Activated T-helper 1 cell treated with anti-CD3 and anti-CD28 coated beads, Interleukin-12 subunit alpha, Interleukin-12 subunit beta, Interleukin-2, Interleukin-4 antibody, amounts not matched to agents 30 ng/mL and 10 ng/mL and 1 ng/mL, durations not matched to agents 14 hours and 24 hours and 36 hours (primary cell): ENCODE measurements at places on chromosomes 5 and 9. TPM values are rescaled to one million over a fixed set of nuclear protein-coding genes. Genes with fewer than 3 reads are reported as not detected.

The IFNE gene
- total RNA-seq, result not detected in 2 replicates

The SMIM33 gene
- 0.29 and 0.39 TPM in 2 replicates for total RNA-seq

The TXNDC15 gene
- total RNA-seq, result 57.1 and 67.2 TPM in 2 replicates

The PCDHB16 gene
- total RNA-seq, result not detected in 2 replicates

The OCLN gene
- 0.10 and 0.12 TPM in 2 replicates for total RNA-seq

The FREM1 gene
- not detected in 2 replicates for total RNA-seq

The C5orf58 gene
- not detected in 2 replicates for total RNA-seq

The KIF4B gene
- 0.05 TPM in 2 replicates for total RNA-seq

The SLC36A2 gene
- total RNA-seq, result not detected in 2 replicates

The ACTBL2 gene
- total RNA-seq, result not detected in 2 replicates

The RLN2 gene
- total RNA-seq, result 1.1 and 1.5 TPM in 2 replicates

The ZDHHC11B gene
- not detected in 2 replicates for total RNA-seq

The FAM81B gene
- total RNA-seq, result not detected in 2 replicates

The CYLC2 gene
- not detected in 2 replicates for total RNA-seq

The ARPC5L gene
- 111 and 115 TPM in 2 replicates for total RNA-seq

The OR1J2 gene
- not detected in 2 replicates for total RNA-seq

The SPRY4 gene
- 1.7 and 2.4 TPM in 2 replicates for total RNA-seq

The FOXE1 gene
- total RNA-seq, result 0.05 TPM in 1 of 2 replicates, not detected in the other

The TYRP1 gene
- not detected in 2 replicates for total RNA-seq

The PCDHGA5 gene
- total RNA-seq, result 0.24 and 0.31 TPM in 2 replicates

The ECM2 gene
- not detected in 2 replicates for total RNA-seq

The PCDHGB2 gene
- 0.47 and 0.93 TPM in 2 replicates for total RNA-seq

The HTR1A gene
- total RNA-seq, result not detected in 2 replicates

The SELENOP gene
- total RNA-seq, result not detected in 2 replicates

The AQP7 gene
- total RNA-seq, result not detected in 2 replicates

The NUTM2G gene
- total RNA-seq, result not detected in 2 replicates

The GABRB2 gene
- total RNA-seq, result not detected in 2 replicates

The PDZD2 gene
- not detected in 2 replicates for total RNA-seq

The NR6A1 gene
- total RNA-seq, result 1.7 and 2.3 TPM in 2 replicates

The GLIPR2 gene
- total RNA-seq, result 26.3 and 27.5 TPM in 2 replicates

The NME5 gene
- not detected in 2 replicates for total RNA-seq

The ZMAT2 gene
- 68.0 and 71.2 TPM in 2 replicates for total RNA-seq

The NUDT12 gene
- 0.91 and 1.0 TPM in 2 replicates for total RNA-seq

The XRCC4 gene
- 10.2 and 11.2 TPM in 2 replicates for total RNA-seq

The ANKRD34B gene
- total RNA-seq, result not detected in 2 replicates

The ST8SIA4 gene
- total RNA-seq, result 63.1 and 65.2 TPM in 2 replicates

The PTGS1 gene
- 0.54 and 0.61 TPM in 2 replicates for total RNA-seq

The LECT2 gene
- not detected in 2 replicates for total RNA-seq

The REEP2 gene
- 5.1 and 5.4 TPM in 2 replicates for total RNA-seq
